CD4-positive, alpha-beta T cell treated with Interleukin-15 for 1 hour (primary cell): ENCODE measurements at places on chromosomes 13 and 19.

GRCh38 chr13:21749410-21749809 lies 78.5 kb downstream of the FGF9 start:
- DNase-seq: no peak

DNA sequence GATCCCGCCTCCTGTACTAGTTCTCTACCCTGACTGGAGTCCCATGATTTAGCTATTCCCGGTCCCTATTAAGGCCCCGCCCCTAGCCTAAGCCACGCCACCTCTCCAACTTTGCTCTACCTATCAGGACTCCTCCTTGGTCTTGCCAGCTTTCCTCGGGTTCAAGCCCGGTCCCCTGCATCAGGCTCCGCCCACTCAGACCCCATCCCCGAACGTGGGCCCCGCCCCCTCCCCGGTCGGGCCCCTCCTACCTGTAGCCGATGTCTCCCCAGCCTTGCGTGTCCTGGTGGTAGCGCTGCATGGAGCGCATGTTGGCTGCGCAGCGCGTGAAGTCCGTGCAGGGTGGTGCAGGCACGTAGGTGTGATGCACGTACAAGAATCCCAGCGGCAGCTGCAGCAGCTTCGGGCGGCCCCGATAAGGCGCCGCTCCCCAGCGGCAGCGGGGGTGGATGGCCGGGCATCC lies 7.3 kb upstream of the RASAL3 start:
- no peak for DNase-seq

DNA sequence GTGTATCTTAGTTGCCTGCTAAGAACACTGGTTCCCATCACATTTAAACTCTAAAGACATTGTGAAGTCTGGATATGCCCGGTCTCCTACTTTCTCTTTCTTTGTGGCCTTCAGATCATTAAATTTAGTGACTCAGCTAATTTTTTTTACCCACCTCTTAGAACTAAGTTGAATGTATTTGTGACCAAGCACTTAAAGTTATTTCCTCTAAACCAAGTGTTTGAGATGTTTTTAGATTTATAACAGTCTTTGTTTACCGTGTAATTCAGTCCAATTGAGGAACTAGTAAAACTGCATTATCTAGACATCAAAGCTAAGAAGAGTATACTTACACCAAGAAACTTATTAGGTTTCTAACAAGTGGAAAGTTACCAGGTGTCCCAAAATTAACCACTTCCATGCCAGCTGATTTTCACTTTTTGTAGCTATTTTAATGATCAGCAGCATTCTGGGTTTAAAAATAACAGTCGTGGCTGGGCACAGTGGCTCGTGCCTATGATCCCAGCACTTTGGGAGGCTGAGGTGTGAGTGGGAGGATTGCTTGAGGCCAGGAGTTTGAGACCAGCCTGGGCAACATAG lies 53.1 kb downstream of the ARHGAP35 start:
- DNase-seq: no peak

GRCh38 chr13:75587679-75588078 lies 38.1 kb downstream of the UCHL3 start:
- DNase-seq: no peak

- peak; percentile 35 for DNase-seq
These were observed 17.9 kb upstream of the ZNF175 start for GRCh38 chr19:51552996-51553725.

DNA sequence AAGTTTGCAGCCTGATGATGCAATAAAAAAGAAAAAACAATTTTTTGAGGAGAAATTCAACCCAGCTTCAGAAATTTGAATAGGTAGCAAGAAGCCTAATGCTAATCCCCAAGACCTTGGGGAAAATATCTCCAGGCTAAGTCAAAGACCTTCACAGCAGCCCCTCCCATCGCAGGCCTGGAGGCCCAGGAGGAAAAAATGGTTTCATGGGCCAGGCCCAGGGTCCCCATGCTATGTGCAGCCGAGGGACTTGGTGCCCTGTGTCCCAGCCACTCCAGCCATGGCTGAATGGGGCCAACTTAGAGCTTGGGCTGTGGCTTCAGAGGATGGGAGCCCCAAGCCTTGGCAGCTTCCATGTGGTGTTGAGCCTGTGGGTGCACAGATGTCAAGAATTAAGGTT lies 210.3 kb downstream of the SUCLA2 start:
- DNase-seq: no peak

GRCh38 chr19:43525836-43526771 lies 897 bp downstream of the ETHE1 start:
- no peak for DNase-seq

- no peak for DNase-seq
These were observed 58.7 kb downstream of the DPY19L3 start for GRCh38 chr19:32464279-32464678.

- DNase-seq: no peak
These were observed 123.5 kb upstream of the CACNA1A start for GRCh38 chr19:13629687-13630357.
